Activated CD4-positive, alpha-beta T cell treated with anti-CD3 and anti-CD28 coated beads, Interleukin-2, amount 10 ng/mL, durations not matched to agents 7 days and 5 days (primary cell): ENCODE measurements at places on chromosomes 12 and 14. TPM values are rescaled to one million over a fixed set of nuclear protein-coding genes. Genes with fewer than 3 reads are reported as not detected.

GRCh38 chr12:33581613-33582122 lies 142.0 kb upstream of the SYT10 start:
- no peak overlapping the region for H3K27ac ChIP-seq
- H3K4me1 ChIP-seq: no peaks in the 10 kb centered on the region
- no peaks in the 10 kb centered on the region for H3K27me3 ChIP-seq
- no peaks in the 10 kb centered on the region for H3K36me3 ChIP-seq
- H3K4me3 ChIP-seq: no peak overlapping the region

The ZDHHC22 gene
- not detected for total RNA-seq

DNA sequence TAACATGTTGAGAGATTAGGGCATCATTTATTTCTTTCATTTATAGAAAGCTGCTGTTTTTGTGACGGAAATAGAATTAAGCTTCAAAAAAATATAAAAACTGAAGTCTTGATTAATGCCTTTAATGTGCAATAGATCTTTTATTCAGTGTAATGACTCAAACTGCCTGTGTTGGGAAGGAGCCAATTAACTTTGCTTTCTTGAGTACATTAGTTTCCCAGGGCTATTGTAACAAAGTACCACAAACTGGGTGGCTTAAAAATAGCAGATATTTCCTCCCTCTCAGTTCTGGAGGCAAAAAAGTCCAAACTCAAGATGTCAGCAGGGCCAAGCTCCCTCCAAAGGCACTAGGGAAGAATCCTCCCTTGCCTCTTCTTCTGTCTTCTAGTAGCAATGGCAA lies 36.6 kb downstream of the EID3 start:
- DNase-seq: no peak
- no peak overlapping the region for H3K4me3 ChIP-seq
- H3K27ac ChIP-seq: no peak overlapping the region
- H3K36me3 ChIP-seq: peaks cover 47% of the 10 kb centered on the region
- peaks cover 3% of the 10 kb centered on the region for H3K4me1 ChIP-seq

GRCh38 chr12:6195665-6196535 lies 4.3 kb upstream of the CD9 start:
- H3K27me3 ChIP-seq: peaks cover 32% of the 10 kb centered on the region
- H3K4me1 ChIP-seq: peaks cover 13% of the 10 kb centered on the region
- no peak overlapping the region for H3K4me3 ChIP-seq
- no peak overlapping the region for H3K27ac ChIP-seq
- H3K36me3 ChIP-seq: no peaks in the 10 kb centered on the region
- DNase-seq: peak; percentile 78

The STAB2 gene
- total RNA-seq: not detected

GRCh38 chr12:51705450-51705849 lies 114.4 kb downstream of the SCN8A start:
- H3K36me3 ChIP-seq: no peaks in the 10 kb centered on the region
- no peak overlapping the region for H3K4me3 ChIP-seq
- H3K4me1 ChIP-seq: no peaks in the 10 kb centered on the region
- peaks cover 6% of the 10 kb centered on the region for H3K27me3 ChIP-seq

The CABP1 gene
- total RNA-seq: 0.10 TPM

The SLC38A1 gene
- 219 TPM for total RNA-seq

- no peaks in the 10 kb centered on the region for H3K36me3 ChIP-seq
- peaks cover 35% of the 10 kb centered on the region for H3K27me3 ChIP-seq
- H3K27ac ChIP-seq: no peak overlapping the region
- no peak for DNase-seq
- H3K4me3 ChIP-seq: no peak overlapping the region
- H3K4me1 ChIP-seq: peaks cover 2% of the 10 kb centered on the region
Measured at GRCh38 chr14:100828031-100828769, 2.3 kb downstream of the MEG3 start.

The PRKCH gene
- 293 TPM for total RNA-seq

The SSPN gene
- not detected for total RNA-seq

GRCh38 chr14:96756745-96757144 lies 40.4 kb upstream of the VRK1 start:
- peaks cover 14% of the 10 kb centered on the region for H3K27me3 ChIP-seq
- no peak for DNase-seq
- no peaks in the 10 kb centered on the region for H3K36me3 ChIP-seq
- no peak overlapping the region for H3K4me3 ChIP-seq
- no peaks in the 10 kb centered on the region for H3K4me1 ChIP-seq
- no peak overlapping the region for H3K27ac ChIP-seq

The LIN7A gene
- total RNA-seq: not detected

DNA sequence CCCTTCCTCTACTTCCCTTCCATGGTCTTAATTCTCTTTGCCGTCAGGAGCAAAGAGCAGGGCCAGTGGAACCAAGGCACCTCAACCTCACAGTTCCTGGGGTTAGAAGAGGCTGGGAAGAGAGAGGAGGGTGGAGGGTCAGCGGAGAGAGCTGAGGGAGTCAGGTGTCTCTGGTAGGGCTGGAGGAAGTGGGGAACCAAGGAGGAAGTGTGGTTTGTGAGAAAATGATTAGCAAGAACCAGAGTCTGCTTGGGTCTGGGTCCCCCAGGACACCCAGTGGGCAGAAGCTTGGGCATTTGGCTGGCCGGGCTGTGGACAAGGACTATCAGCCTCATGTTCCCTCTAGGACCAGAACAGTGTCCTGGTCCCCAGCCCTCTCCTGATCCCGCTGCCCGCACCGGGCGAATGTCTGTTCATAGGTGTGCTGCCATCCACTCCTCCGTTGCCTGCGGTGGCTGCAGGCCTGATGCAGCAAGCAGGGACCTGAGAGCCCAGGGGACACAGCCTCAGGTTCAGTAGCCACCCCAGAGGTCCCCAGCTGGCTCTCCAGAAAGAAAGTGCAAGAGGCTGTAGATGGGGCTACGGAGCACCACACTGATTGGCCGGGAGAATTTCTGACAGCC lies 2.3 kb downstream of the HOXC12 start:
- no peak for DNase-seq
- peaks cover 88% of the 10 kb centered on the region for H3K27me3 ChIP-seq
- H3K27ac ChIP-seq: no peak overlapping the region
- no peak overlapping the region for H3K4me3 ChIP-seq
- H3K4me1 ChIP-seq: peaks cover 8% of the 10 kb centered on the region
- H3K36me3 ChIP-seq: peaks cover 3% of the 10 kb centered on the region
